ENCODE measurements at places on chromosomes 5 and 9. TPM values are rescaled to one million over a fixed set of nuclear protein-coding genes. Genes with fewer than 3 reads are reported as not detected.

Gene TMEM232
- total RNA-seq: 3.8 TPM

Gene TMEM215
- 0.06 TPM for total RNA-seq

Gene AGXT2
- total RNA-seq: not detected

Gene NCS1
- total RNA-seq: 139 TPM

Gene CSF2
- total RNA-seq: not detected

- H3K27me3 ChIP-seq: no peaks in the 10 kb centered on the region
- no peak overlapping the region for H3K4me3 ChIP-seq
- no peaks in the 10 kb centered on the region for H3K36me3 ChIP-seq
- H3K4me1 ChIP-seq: peaks cover 18% of the 10 kb centered on the region
Measured at GRCh38 chr5:132083071-132083678, 9.6 kb downstream of the CSF2 start.

DNA sequence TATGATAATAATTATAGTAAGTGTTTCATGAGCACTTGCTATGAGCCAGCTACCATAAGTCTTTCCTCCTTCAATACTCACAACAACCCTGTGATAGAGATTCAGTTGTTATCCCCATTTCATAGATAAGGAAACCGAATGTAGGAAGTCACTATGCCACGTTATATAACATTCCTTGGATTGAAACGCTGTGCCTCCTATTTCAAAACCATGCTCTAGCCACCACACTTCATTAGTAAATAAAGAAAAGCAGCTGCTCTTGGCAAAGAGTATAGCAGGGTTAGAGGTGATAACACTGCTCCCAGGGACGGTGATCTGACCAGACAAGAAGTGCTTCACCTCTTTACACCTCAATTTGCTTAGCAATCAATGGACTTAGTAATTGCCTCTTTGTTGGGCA lies 5.5 kb downstream of the ADAMTS12 start:
- no peaks in the 10 kb centered on the region for H3K36me3 ChIP-seq
- no peak overlapping the region for H3K4me3 ChIP-seq
- H3K4me1 ChIP-seq: peaks cover 51% of the 10 kb centered on the region
- no peak for DNase-seq
- H3K27me3 ChIP-seq: no peaks in the 10 kb centered on the region

GRCh38 chr5:119840175-119840574 lies 210.8 kb downstream of the FAM170A start:
- no peaks in the 10 kb centered on the region for H3K4me1 ChIP-seq
- no peaks in the 10 kb centered on the region for H3K27me3 ChIP-seq
- no peaks in the 10 kb centered on the region for H3K36me3 ChIP-seq
- H3K4me3 ChIP-seq: no peak overlapping the region

DNA sequence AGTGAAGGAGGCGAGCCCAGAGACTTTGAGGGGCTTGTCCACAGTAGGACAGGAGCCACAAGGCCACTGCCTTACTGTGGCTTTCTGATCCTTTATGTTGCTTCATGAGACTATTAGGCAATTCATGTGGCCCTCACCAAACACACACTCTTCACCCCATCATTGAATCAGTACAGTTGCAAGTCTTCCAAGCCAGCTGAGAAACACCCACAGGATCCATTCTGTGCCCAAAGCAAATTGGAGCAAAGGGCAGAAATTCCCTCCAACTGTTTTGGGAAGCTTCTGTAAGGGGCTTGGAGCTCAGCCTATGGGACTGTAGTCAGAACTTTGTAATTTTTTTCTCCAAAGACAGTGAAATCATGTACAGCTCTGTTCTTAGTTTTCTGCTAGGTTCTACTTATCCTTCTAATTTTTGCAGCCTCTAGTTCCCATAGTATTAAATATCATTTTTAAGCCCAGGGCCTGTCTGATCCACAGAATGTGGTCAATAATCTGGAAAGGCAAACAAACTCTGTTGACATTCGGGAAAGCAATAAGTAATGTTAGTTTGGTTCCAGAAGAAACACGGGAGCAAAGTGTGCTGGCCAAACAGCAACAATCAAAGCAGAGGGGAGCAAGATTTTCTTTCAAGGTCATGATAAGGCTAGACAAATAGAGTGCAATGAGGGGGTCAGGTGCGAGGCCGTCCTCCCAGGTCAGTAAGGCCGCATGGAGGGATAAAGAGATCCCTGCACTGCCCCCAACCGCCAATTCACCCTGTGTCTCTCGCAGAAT lies 47.0 kb downstream of the UBE2QL1 start:
- no peak for DNase-seq
- no peaks in the 10 kb centered on the region for H3K27me3 ChIP-seq
- no peaks in the 10 kb centered on the region for H3K4me1 ChIP-seq

- H3K4me1 ChIP-seq: peaks cover 13% of the 10 kb centered on the region
- no peak for DNase-seq
- no peak overlapping the region for H3K27ac ChIP-seq
- H3K4me3 ChIP-seq: no peak overlapping the region
Measured at GRCh38 chr5:58015175-58015574, 444.7 kb downstream of the PLK2 start.

GRCh38 chr5:149130121-149130914 lies 11.0 kb upstream of the ABLIM3 start:
- H3K27ac ChIP-seq: no peak overlapping the region
- H3K4me1 ChIP-seq: peaks cover 21% of the 10 kb centered on the region
- H3K27me3 ChIP-seq: no peaks in the 10 kb centered on the region
- DNase-seq: no peak
- H3K4me3 ChIP-seq: no peak overlapping the region

- H3K4me1 ChIP-seq: peaks cover 32% of the 10 kb centered on the region
- H3K27me3 ChIP-seq: no peaks in the 10 kb centered on the region
- no peak for DNase-seq
- peak overlapping the region; percentile 69 for H3K4me3 ChIP-seq
- H3K27ac ChIP-seq: peak overlapping the region; percentile 65
Measured at GRCh38 chr5:36606036-36606427, 374 bp upstream of the SLC1A3 start.

DNA sequence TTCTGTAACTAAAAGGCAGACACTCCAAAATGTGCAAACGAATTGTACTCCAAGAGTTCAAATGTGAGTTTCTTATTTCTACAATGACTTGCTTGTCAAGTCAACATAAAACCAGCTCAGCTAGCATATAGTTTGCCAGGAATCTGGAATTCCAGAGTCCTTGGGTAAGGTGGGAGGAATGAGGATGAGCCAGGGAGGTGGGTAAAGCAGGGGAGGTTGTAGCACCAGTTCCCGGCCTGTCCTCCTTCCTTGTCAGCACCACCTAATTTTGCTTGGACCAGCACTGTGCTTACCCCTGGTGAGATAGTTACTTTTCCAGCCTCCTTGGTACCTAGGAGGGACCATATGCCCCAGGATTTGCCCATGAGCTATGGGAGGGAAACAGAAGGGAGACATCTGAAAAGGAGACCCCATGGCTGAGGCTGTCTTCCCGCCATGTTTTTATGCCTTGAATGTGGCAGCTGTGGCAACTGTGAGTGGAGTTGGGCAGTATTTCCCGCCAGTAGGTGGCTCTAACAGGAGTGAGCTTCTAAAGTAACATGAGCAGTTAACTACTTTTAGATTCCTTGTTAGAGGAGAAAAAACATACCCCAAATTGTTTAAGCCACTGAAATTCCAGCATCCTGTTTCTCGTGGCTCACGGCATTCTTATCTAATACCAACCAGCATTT lies 302.5 kb downstream of the TENT4A start:
- no peaks in the 10 kb centered on the region for H3K27me3 ChIP-seq
- H3K4me3 ChIP-seq: no peak overlapping the region
- no peaks in the 10 kb centered on the region for H3K36me3 ChIP-seq
- H3K4me1 ChIP-seq: no peaks in the 10 kb centered on the region

- no peak for DNase-seq
- H3K36me3 ChIP-seq: no peaks in the 10 kb centered on the region
- peak overlapping the region; percentile 42 for H3K27ac ChIP-seq
- H3K4me1 ChIP-seq: peaks cover 22% of the 10 kb centered on the region
- no peak overlapping the region for H3K4me3 ChIP-seq
- no peaks in the 10 kb centered on the region for H3K27me3 ChIP-seq
Measured at GRCh38 chr9:109862452-109862851, 82.5 kb downstream of the PALM2AKAP2 start.

- no peak overlapping the region for H3K4me3 ChIP-seq
- no peaks in the 10 kb centered on the region for H3K27me3 ChIP-seq
- H3K36me3 ChIP-seq: no peaks in the 10 kb centered on the region
- H3K27ac ChIP-seq: no peak overlapping the region
- no peak for DNase-seq
Measured at GRCh38 chr9:35177520-35177919, 15.7 kb downstream of the UNC13B start.

DNA sequence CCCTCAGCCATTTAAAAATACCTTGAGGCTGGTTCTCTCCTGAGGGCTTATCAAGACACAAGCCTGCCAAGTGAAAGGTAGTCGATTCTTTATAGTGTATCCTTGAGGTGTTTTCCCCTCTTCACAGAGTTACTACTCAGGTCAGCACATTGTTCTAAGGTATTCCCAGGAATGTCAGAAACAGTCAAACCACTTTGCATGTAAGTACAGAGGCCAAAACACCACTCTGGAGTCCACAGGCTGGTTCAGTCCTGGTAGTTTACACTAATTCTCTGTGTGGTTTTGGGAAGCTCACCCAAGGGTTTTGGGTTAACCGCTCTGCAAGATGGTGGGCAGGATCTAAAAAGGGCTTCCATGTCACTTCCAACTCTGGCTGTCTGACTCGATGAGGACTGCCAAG lies 162.3 kb upstream of the PPP2R2B start:
- no peaks in the 10 kb centered on the region for H3K27me3 ChIP-seq
- H3K4me1 ChIP-seq: no peaks in the 10 kb centered on the region
- DNase-seq: no peak
- no peak overlapping the region for H3K27ac ChIP-seq

GRCh38 chr9:126638571-126639132 lies 24.9 kb downstream of the LMX1B start:
- H3K27me3 ChIP-seq: peaks cover 26% of the 10 kb centered on the region
- no peak overlapping the region for H3K27ac ChIP-seq
- peaks cover 3% of the 10 kb centered on the region for H3K4me1 ChIP-seq

- DNase-seq: no peak
- no peak overlapping the region for H3K27ac ChIP-seq
- H3K4me3 ChIP-seq: no peak overlapping the region
Measured at GRCh38 chr9:132797861-132798659, 80.0 kb downstream of the AK8 start.

GRCh38 chr9:98285446-98285845 lies 30.0 kb upstream of the TBC1D2 start:
- H3K27ac ChIP-seq: no peak overlapping the region
- no peaks in the 10 kb centered on the region for H3K4me1 ChIP-seq
- H3K36me3 ChIP-seq: no peaks in the 10 kb centered on the region
- H3K27me3 ChIP-seq: peaks cover 21% of the 10 kb centered on the region

DNA sequence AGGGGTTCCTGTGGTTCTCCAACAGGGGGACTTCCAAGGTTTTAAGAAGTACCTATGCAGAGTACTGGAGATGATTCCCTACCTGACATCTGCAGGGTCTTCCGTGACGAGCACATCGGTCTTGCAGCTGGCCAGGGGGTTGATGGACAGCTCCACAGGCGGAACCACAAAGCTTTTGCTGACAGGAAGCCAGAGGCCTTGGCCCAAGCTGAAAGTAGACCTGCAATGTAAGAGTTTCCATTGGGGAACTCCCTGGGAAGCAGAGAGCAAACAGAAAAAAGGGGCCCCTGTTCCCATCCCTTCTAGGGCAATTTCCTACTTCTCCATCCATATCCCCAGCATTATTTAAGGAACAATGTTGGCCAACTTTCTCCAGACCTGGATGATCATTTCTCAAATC lies 288.0 kb downstream of the TRIM32 start:
- H3K4me1 ChIP-seq: no peaks in the 10 kb centered on the region
- no peaks in the 10 kb centered on the region for H3K27me3 ChIP-seq
- no peak overlapping the region for H3K4me3 ChIP-seq
- DNase-seq: no peak
- no peaks in the 10 kb centered on the region for H3K36me3 ChIP-seq
- H3K27ac ChIP-seq: no peak overlapping the region

Data from esophagus muscularis mucosa (tissue), 4 donors.